Adipocyte (in vitro differentiated cells): ENCODE measurements at places on chromosomes 2 and 18.

GRCh38 chr18:7307030-7307429 lies 76.1 kb downstream of the LRRC30 start:
- no peak for DNase-seq

- peak; percentile 38 for DNase-seq
Observed at GRCh38 chr2:168037778-168038177, 209.6 kb downstream of the STK39 start.

- peak; percentile 47 for DNase-seq
Observed at GRCh38 chr2:23505984-23506380, 121.0 kb downstream of the KLHL29 start.

DNA sequence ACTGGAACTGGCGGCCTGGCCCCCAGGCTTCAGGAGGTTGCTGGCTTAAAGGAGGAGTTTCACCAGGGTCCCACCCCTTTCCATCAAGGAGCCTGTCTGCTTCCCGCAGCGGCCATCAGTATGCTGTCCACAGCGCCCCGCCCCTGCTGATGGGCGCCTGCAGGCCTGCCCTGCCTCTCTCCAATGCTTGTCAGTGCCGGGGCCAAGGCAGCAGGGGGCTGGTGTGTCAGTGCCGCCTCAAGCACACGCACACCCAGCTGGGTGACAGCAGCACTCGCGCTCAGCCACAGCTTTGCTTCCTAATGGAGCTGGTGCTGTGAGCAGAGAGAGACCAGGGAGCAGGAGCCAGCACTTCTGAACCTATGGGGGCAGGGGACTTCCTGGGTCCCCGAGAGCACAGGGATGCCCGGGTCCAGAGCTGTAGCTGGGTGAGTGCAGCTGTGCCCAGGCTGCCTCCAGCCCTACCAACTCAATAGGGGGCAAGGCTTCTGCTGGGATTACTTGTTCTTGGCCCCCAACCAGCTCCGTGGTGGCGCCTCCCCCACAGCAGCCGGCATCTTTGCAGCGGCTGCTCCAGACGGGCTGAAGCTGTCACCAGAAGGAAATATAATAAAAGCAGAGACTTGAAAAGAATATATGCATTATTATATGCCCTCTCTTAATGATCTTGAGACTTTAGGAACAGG lies 377.2 kb upstream of the LRATD1 start:
- no peak for DNase-seq

DNA sequence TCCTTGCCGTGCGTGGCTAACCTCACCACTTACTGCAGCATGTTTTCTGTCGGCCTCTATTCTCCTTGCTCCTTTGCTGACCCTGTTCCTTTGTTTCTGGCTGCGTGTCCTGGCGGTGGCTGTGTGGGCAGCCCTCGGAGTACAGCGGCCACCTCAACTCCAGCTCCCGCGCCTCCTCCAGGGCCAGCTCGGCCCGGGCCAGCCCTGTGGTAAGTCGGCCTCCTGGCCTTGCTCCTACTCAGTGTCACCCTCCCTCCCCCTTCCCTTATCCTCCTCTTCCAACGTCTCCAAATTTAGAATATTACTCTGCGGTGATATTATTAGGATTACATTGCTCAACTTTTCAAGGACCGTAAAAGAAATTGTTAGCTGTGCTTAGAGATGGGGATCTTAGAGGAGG lies 59.5 kb upstream of the RBM44 start:
- DNase-seq = no peak

DNA sequence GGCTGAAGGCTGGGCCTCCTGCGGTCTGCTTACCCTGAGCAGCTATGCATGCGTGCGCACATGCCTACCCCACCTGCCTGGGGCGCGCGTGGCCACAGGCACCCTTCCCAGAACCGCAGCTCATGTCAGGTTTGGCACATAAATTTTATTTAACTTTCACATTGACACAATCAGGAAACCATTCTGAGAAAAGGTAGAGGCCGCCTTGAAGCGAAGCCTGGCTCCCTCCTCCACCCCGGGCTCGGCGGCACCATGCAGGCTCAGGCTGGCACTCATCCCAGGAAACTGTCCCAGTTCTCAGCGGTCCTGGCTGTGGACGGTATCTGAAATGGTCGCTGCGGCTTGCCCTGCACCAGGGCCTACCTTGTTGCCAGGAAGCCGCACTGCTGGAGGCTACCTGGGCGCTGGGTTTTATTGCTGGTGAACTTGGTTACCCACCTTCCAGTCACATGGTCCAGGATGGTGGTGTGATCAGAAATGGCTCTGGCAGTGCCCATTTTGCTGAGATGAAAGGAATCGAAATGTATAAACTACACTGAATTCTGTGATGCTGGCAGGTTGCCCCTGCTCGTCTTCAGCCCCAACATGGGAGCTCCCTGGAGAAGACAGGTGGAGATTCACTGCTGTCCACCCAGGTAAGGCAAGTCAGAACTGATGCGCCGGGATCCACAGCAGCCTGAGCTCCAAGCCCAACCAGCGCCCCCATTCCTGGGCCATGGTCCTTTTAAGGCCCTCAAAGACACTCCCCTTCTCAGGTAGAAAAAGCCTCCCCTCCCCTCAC lies 25.5 kb downstream of the CHST10 start:
- DNase-seq = no peak

GRCh38 chr2:46939626-46940359 lies 24.2 kb upstream of the MCFD2 start:
- DNase-seq = no peak

- no peak for DNase-seq
Observed at GRCh38 chr18:61898640-61899101, 5.9 kb upstream of the RNF152 start.

DNA sequence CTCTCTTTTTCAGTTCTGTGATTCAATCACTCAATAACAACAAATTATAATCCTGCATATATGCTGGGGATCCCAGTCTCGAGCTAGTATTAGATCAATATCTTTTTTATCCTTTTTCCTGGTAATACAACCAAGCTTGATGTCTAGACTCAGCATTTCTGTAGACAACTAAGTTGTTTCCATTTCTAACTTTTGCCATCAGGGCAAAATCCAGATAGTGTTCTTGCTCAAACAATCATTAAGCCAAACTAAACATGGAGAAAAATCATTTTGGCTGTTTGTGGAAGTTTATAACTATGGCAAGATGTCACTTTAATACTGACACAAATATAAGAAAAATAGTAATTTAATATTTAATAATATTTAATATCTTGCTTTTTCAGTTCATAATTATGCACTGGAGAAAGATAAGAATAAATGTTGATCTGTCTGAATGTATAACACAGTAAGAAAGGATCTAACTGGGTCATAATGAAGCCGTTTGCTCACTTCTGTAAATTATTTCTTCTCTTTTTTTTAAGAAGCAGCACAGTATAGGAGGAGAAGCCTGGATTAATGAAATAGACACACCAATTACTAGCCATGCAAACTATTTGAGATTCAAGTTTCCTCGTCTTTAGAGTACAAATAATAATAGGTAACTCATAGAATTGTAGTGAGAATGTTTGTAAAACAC lies 979.1 kb downstream of the LRP1B start:
- DNase-seq = no peak

DNA sequence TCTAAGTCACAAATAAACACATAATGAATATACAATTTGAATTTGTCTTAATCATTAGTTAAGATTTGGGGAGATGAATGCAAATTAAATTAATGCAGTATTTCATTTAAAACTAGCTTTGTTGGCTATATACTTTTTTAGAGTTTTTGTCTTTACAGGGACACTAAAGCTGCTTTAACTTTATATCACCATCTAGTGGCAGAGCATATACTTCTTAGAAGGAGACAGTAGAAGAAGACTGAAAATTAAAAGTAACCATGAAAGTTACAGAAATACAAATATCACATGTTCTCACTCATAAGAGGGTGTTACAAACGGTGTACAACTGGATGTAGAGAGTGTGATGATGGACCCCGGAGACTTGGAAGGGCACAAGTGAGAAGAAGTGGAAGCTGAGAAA lies 268.3 kb upstream of the NETO1 start:
- peak; percentile 62 for DNase-seq

GRCh38 chr18:3761266-3761665 lies 311.3 kb downstream of the TGIF1 start:
- no peak for DNase-seq

GRCh38 chr18:3554811-3555427 lies 104.9 kb downstream of the TGIF1 start:
- no peak for DNase-seq

DNA sequence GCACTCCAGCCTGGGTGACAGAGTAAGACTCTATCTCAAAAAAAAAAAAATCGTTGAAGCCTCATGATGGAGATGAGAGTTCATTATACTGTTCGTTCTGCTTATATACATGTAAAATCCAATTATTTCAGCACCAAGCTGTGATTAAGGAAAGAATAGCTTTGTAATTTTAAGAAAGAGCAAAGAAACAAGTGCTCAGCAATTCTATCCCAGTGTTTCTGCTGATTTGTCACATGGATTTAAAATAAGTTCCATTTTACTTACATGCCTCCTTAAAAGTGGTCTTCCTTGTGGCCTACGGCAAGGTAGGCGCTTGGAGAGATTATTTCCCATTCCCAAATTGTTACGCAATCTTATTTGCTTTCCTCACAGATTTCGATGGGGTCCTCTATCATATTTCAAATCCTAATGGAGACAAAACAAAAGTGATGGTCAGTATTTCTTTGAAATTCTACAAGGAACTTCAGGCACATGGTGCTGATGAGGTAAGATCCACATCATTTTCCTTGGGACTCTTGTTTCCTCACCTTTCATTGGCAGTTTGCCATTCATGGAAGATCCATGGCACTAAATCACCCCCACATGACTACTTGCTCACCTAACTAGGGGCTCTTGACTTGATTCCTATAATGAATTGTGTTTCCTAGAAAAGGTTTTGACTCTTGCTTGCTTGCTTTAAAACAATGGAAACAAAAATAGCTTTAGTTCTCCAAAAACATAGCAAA lies 11.5 kb downstream of the ARPC2 start:
- DNase-seq = peak; percentile 11

DNA sequence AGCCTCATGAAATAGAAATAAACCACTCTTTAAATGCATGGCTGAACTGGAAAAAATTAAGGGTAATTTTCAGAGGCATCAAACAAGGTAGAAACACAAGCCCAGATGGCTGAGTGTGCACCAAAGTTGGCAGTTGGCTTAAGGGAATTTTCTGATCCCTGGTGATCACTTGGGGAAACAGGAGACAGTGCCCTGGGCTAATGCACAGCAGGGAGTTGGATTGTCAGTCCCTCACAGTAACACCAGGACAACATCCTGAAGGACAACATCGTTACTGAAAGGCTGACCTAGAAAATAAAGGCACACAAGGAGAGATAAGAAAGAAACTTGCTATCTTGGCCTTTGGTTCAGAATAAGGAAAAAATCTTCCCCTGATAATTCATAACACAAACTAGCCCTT lies 417.0 kb downstream of the SLC4A3 start:
- no peak for DNase-seq

GRCh38 chr2:240387669-240388358 lies 47.6 kb upstream of the GPC1 start:
- peak; percentile 93 for DNase-seq

- DNase-seq = peak; percentile 29
Observed at GRCh38 chr18:59423259-59423658, 64.2 kb upstream of the LMAN1 start.

- DNase-seq = peak; percentile 75
Observed at GRCh38 chr2:174117951-174118930, 130.1 kb downstream of the OLA1 start.

- DNase-seq = no peak
Observed at GRCh38 chr18:49014605-49015267, 64.0 kb upstream of the SMAD7 start.

DNA sequence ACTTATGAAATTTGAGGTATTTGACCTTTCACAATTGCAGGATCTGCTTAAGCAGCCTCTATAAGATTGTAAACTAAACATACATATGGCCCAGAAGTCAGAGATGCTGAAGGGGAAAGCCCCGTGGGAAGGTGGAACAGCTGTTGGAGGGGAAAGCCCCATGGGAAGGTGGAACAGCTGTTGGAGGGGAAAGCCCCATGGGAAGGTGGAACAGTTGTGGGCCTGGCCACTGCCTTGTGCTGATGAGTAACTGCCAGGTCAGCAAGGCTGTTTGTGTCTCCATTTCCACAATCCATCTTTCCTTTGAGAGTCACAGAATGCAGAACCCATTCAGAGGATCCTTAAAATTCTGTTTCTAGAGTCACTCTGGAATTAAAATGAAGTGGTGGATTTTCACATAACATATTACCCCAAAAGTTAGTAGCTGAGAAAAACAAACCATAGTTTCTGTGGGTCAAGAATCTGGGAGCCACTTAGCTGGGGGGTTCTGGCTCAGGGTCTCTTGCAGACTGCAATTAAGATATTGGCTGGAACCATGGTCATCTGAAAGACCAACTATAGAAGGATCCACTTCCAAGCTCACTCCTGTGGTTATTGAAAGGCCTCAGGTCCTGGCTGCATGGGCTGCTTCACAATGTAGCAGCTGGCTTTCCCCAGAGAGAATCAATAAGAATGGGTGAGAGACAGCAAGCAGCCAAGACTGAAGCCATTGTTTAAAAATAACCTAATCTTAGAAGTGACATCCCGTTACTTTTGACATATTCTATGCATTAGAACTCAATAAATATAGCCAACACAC lies 86.6 kb upstream of the CAVIN2 start:
- no peak for DNase-seq

- peak; percentile 98 for DNase-seq
Observed at GRCh38 chr2:61694312-61695274, 156.4 kb upstream of the XPO1 start.

GRCh38 chr2:114368705-114369104 lies 73.7 kb upstream of the DPP10 start:
- no peak for DNase-seq

DNA sequence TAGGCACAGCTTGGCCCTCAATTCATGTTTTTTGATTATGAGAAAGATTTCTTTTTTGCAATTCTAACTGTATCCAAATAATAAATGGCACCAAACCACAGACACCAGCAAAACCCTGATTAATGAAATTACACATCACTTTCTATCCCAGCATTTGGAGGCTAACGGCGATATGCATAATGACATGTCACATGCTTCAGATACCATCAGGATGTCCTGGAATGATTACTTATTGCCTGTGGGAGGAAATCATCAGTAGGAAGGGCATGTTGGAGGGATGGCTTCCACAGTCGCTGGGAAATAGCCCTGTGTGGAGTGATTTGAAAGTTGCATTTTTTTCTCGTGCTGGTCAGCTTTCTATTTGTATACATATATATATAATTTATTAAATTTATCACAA lies 121.7 kb downstream of the CMPK2 start:
- no peak for DNase-seq
